ENCODE measurements at places on chromosomes 5 and 9. TPM values are rescaled to one million over a fixed set of nuclear protein-coding genes. Genes with fewer than 3 reads are reported as not detected.

GRCh38 chr5:11224436-11225187 is 463.6 kb upstream of the DAP start:
- DNase-seq: no peak

- DNase-seq: no peak
Observed at GRCh38 chr5:41843456-41844370, 26.5 kb downstream of the OXCT1 start.

- DNase-seq: no peak
Observed at GRCh38 chr5:146043722-146044121, 61.7 kb downstream of the PLAC8L1 start.

- DNase-seq: no peak
Observed at GRCh38 chr5:38329132-38329715, 70.9 kb downstream of the EGFLAM start.

DNA sequence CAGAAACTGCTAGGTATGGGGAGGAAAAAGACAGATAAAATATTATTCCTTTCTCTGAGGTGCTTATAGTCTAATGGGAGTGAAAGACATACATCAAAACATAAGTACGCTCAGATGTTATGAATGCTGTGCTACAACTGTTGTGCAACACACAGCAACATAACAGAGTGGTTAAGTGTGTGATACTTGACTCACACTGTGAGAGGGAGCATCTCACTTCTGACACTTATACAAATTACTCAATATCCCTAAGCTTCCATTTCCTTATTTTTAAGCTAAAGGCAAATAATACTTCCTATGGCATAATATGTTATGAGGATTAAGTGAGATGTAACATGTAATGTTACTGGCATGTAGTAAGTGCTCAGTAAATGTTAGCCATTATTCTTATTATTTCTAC is 110.6 kb upstream of the FER start:
- no peak for DNase-seq

- no peak for DNase-seq
Observed at GRCh38 chr5:113039934-113040285, 63.3 kb downstream of the DCP2 start.

Gene SSNA1
- total RNA-seq: 58.9 TPM
